ENCODE measurements at places on chromosomes 11 and 22.

GRCh38 chr11:66951135-66951534 lies 7.0 kb downstream of the PC start:
- DNase-seq = no peak

DNA sequence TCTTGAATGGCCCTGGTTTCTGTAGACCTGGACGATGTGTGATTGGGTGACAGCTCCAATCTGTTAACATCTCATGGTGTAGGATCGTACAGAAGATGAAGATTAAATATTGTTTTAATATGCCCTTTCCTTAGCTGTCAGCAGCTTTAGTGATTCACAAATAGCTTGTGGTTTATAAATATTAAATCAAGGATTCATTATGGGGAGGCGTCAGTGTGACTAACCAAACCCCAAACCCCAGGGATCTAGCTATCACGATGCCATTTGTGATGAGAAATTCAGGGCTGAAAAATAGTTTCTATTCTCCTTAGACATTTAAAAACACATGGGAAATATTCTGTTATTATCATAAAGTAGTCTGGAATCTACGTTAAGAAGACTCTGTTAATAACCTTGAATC lies 73.4 kb downstream of the NCAM1 start:
- DNase-seq = peak; percentile 61

DNA sequence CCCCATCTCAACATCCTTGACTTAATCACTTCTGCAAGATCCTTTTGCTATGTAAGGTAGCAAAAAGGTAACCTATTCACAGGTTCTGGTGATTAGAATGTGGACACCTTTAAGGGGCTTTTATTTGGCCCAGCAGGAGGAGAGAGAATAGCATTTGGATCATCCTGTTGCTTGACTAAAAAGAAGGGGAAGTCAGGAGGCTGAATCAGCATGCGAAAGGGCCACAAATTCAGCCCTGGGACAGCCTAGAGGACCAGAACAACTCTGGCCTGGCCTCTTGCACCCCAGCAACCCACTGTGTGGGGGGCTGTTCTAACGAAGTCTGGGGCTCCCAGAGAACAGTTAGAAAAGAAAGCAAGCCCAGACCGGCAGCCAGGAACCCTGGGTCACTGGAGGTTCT lies 3.2 kb upstream of the HMOX1 start:
- DNase-seq = no peak

GRCh38 chr11:64696045-64696444 lies 27.0 kb downstream of the NRXN2 start:
- DNase-seq = no peak

- no peak for DNase-seq
These were observed 3.6 kb downstream of the C11orf68 start for GRCh38 chr11:65915101-65915820.

GRCh38 chr11:494761-495536 lies 12.1 kb downstream of the RNH1 start:
- DNase-seq = no peak

DNA sequence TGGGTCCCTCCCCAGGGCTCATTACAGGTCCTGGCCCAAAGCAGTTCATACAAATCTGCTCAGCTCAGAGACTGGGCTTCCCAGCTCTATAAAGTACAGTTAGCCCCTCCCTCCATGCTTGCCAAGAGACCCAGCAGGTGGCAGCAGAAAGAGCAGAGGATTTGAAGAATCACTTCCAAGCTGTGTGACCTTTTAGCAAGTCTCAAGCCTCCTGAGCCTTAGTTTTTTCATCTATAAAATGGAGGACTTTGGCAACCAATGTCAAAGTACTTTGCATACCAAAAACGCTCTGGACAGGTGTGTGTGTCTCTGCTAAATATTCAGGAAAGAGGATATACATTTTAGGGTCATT lies 26.6 kb downstream of the RELT start:
- peak; percentile 28 for DNase-seq

DNA sequence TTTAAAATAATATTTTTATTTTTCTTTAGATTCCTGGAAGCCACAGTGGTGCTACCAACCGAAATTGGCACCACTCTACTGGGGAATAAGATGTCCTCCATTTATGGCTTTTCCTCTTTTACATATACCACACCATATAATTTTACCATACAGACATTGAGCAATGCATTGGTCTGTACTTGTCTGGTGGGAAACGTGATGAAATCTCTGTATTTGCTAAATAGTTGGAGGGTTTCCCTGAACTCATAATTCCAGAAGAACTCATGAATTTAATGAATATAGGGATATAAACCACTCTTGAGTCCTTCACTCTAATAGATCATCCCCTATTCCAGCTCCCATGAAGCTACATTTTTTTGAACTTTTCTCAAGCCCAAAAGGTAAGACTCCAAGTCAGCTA lies 28.0 kb upstream of the MMP13 start:
- no peak for DNase-seq

GRCh38 chr22:19182472-19183157 lies 4.1 kb upstream of the SLC25A1 start:
- DNase-seq = no peak

GRCh38 chr22:30183861-30184278 lies 62.7 kb downstream of the LIF start:
- peak; percentile 90 for DNase-seq

- no peak for DNase-seq
These were observed 3.9 kb downstream of the HBE1 start for GRCh38 chr11:5265832-5266231.

DNA sequence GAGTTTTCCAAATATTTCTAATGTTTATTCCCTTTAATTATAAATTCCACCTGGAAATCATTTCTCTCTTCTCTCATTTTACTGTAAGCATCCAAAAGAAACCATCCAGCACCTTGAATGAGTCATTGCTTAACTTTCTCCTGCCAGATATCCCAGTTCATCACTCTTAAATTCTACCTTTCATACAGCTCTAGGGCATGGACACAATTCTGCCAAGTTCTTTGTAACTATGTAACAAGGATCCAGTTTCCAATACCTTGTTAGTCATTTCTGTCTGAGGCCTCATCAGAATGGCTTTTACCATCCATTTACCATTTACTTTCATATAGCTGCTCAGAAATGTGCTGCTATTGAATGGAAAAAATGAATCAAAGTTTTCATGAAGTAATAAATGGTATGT lies 455.4 kb upstream of the TENM4 start:
- no peak for DNase-seq

DNA sequence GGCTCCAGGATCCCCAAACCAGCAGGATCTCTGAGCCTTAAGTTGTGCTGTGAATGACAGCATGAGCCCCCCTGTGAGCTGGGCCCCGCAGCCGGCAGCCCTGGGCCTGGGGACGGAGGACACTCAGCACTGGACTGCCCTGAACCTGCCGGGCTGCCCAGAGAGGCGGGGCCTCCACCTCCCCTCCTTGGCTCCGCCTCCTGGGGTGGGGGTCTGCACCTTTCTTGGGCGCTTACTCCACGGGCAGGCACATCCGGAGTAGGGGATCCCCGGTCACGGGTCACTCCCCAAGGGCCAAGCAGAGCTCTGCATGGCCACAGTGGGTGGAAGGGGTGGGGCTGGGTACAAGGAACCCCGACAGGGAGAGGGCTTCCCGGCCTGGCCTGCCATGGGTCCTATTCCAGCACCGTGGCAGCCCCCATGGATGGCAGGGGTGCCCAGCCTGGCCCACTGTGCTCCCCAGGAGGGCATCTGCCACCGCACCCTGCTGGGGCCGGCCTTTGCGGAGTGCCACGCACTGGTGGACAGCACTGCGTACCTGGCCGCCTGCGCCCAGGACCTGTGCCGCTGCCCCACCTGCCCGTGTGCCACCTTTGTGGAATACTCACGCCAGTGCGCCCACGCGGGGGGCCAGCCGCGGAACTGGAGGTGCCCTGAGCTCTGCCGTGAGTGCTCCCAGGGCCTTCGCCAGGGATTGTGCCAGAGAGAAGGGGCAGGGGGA lies 5.4 kb downstream of the MUC5B start:
- no peak for DNase-seq

GRCh38 chr11:11611381-11611780 lies 10.4 kb downstream of the GALNT18 start:
- DNase-seq = no peak

DNA sequence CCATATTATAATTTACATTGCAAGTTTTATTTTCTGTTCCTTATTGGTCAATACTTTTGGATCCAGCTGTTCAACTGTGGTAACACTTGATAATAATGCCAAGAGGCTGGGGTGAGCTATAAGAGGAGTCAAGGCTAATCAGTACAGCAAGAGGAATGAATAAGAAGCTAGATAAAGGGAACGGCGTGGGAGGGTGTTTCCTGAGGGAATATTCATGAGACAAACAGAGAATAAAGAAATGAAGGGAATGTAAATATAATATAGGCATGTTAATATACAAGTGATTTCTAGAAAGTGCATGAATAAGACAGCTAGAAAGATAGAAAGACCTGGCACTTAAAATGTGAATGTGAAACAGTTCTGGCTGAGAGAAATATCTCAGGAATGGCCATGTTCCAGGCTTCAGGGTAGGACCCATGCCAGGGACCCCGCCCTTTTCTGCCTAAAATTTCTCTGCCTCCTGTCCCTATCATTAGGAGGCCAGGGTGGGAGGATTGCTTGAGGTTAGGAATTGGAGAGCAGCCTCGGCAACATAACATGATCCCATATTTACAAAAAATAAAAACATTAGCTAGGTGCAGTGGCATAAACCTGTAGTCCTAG lies 3.9 kb downstream of the OR51B4 start:
- no peak for DNase-seq

- DNase-seq = peak; percentile 36
These were observed 40.4 kb downstream of the BCR start for GRCh38 chr22:23220485-23221350.

- DNase-seq = peak; percentile 53
These were observed 386.5 kb downstream of the SOX6 start for GRCh38 chr11:15969701-15970329.

GRCh38 chr22:31212783-31213629 lies 908 bp downstream of the LIMK2 start:
- DNase-seq = no peak

DNA sequence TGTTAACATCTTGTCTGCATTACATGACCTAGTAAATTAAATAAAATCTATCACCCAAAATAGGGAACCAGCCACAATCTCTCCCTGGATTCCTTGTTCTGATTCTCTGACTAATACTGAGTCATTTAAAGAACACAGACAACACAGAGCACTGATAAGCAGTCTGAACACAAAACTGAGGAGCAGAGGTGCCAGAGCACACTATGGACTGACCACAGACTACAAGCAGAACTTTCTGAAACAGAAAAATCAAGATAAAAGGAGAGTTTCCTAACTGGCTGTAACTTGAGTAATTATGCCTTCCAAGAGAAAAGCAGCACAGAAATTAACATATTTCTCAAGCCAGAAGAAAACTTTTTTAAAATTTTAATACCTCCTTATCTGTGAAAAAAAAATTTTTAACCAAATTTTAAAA lies 128.8 kb downstream of the SGSM3 start:
- DNase-seq = peak; percentile 98

DNA sequence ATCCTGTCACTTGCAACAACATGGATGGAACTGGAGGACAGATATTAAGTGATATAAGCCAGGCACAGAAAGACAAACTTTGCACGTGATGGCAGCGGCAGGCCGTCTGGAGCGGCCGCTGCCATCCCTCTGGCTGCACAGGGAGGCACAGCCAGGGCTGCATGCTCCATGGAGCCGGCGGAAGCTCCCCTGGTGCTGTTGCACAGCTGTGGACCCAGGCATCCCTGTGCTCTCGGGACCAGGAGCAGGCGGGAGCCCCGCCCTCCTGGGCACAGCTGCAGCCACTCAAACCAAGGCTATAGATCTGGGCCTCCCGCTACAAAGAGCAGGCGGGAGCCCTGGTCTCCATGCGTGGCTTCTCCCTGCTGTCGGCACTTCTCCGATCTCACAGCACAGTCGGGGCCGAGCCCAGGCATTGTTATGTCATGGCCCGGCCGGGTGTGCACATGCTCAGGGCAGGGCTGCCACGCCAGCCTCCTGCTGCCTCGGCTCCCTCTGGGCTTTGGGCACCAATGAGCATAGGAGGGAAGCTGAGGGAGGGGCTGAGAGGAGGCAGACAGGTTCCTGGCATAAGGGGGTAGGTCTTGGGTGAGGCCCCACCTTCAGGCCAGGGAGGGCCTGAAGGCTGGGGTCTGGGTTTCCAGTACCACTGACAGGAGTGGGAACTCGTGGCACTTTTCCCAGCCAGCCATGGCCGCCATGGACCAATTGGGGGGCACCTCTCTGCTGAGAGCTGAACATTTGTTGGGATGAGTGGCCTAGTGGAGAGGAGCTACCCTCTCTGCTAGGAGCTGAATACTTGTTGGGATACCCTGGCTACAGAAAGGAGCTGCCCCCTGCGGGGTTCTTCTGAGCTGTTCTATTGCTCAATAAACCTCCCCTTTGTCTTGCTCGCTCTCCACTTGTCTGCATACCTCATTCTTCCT lies 16.7 kb downstream of the RRP8 start:
- DNase-seq = peak; percentile 38

GRCh38 chr11:2406878-2407410 lies 6.4 kb downstream of the TSSC4 start:
- DNase-seq = no peak

- no peak for DNase-seq
These were observed 36.5 kb upstream of the TOLLIP start for GRCh38 chr11:1345737-1346513.

GRCh38 chr22:45776313-45776585 lies 104.6 kb downstream of the ATXN10 start:
- DNase-seq = no peak

- no peak for DNase-seq
These were observed 106.0 kb downstream of the TRIM29 start for GRCh38 chr11:120031612-120032600.

DNA sequence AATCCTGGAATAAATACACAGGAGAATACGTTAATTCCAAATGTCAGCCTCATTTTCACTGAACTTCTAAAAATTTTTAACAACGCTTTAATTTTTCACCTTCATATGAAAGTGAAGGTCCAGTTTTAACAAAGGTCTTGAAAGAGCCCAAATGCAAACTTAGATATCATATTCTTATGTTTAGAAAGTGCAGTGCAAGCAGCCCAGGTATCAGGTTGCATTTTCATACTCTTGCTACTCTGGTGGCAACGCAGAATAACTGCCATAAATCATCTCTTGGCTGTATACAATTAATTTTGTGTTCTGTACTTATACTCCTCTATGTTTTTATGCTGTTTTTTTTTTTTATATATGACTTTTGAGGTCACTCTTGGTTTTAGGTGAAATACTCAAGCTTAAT lies 496.7 kb upstream of the ARHGAP42 start:
- DNase-seq = no peak

- DNase-seq = no peak
These were observed 121.0 kb upstream of the FGF3 start for GRCh38 chr11:69940246-69940610.

DNA sequence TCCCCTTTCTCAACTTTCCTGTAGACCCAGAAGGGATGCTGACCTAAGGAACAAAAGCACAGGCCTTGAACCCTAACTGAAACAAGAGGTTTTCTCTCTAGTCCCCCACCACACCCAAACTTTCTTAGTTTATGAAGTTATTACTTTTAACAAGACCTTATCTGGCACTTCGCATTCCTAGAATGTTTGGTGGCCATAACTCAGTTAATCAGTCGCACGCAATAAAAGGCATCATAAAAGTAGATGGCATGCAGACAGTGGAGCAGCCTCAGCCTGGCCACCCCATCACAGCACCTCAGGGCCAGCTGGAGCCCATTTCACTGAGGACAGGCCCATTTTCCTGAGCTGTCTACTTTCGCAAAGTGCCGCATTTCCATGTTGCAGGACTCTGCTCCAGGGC lies 301.9 kb downstream of the OPCML start:
- no peak for DNase-seq

- no peak for DNase-seq
These were observed 2.0 kb upstream of the KCNJ1 start for GRCh38 chr11:128868841-128869671.

GRCh38 chr11:123487157-123487744 lies 57.2 kb downstream of the GRAMD1B start:
- no peak for DNase-seq

- DNase-seq = peak; percentile 3
These were observed 85.9 kb downstream of the PAX6 start for GRCh38 chr11:31725176-31725575.
